ENCODE measurements at places on chromosomes 13 and 19.

DNA sequence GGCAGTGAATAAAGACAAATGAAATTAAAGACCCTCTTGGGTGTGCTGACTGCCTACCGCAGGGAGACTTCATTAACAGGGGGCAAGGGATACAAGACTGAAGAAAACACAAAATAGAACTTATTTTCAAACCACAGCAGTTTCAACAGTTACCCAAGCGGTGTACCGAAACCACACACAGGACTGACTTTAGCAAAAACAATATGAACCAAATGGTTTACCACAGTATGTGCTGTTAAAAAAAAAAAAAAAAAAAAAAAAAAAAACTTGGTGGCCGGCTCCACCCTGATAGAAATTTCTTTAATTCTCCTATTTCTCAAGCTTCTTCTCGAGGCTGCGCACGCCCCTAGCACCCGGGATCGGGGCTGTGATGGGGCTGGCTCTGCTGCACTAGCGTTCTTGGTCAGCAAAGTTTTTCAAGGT lies 42.6 kb downstream of the KLF2 start:
- DNase-seq: no peak

DNA sequence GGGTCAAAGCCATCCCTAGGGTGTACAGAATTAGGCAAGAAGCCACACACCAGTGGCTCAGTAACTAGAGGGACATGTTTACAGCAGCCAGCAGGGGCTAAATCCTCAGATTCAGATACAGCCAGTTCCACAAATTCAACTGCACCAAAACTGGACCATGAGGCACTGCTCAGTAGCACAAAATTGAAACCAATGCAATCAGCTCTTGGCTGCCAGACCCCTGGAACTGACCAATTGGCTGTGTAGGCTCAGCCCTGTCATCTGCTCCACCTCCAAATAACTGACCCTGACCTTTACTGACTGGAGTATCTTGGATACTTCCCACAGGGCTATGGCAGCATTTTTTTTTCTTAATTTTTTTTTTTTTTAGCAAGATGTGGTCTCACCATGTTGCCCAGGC lies 226.5 kb downstream of the FOXO1 start:
- no peak for DNase-seq

DNA sequence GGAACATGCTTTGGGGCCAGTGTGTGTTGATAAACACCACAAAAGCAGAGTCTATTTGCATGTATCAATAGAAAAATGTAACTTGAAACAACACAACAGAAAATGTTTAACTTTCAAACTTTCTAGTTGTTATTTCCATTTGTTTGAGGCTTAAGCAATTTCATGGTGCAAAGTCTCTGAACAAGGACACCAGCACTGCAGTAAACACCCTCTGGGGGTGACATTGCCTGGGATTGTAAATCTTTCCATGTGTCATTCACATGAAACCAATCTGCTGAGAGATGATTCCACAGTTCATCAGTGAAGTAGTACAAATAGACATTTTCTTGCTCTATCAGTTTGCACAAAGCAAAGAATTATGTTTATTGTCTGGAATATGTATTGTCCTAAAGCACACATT lies 124.5 kb downstream of the ITGBL1 start:
- DNase-seq: no peak

GRCh38 chr19:755063-755462 lies 4.2 kb downstream of the MISP start:
- DNase-seq: no peak

- no peak for DNase-seq
These were observed 1648.0 kb downstream of the OLFM4 start for GRCh38 chr13:54676526-54677113.

GRCh38 chr13:51916051-51916818 lies 54.5 kb downstream of the CCDC70 start:
- DNase-seq: no peak

DNA sequence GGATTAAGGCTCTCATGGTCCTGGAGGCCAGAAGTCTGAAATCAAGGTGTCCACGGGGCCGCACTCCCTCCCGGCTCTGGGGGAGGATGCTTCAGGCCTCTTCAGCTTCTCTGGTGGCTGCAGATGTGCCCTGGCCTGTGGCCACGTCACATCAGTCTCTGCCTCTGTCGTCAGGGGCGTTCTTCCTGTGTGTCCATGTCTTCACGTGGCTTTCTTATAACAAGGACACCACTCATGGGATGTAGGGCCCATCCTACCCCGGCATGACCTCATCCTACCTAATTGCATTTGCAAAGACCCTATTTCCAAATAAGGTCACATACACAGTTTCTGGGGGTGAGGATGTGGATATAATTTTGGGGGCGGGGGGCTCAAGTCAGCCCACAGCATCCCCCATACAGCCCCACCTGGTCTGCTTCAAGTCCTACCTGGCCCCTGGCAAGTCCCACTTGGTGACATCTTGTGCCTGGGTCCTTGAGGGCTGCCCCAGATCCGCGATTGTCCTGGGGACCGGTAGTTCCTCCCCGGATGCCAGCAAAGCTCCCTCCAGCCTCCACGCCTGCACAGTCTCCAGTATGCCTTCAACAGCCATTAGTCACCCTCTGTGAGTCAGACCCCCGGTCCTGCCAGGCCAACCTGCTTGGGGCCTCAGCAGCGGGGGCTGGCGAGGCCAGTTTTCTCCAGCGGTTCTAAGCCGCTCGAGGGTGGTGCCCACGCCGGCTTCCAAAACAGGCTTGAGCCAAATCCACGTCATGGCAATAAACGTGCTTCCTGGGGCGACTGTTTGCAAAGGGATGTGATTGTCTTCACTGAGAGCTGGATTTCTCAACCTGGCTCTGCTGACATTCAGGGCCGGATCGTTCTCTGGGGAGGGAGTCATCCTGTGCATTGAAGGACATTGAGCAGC lies 32.2 kb downstream of the MYO9B start:
- peak; percentile 31 for DNase-seq

DNA sequence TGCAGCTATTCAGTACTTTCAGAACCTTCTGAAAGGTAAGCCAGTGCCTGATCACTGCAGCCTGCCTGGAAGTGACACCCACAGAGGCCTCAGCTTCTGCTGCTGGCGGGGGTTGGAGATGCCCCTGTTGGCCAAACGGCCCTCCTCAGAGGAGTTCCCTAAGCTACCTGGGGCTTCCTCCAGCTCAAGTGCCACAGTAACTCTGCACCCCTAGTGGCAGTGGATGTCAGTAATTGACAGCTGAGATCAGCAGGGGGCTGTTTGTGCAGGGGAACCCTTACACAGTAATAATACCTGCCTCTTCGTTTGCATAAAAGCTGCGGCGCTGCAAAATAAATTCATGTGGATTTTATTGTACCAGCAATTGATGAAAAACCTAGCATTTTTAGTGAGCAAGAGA lies 28.9 kb downstream of the TDRD12 start:
- DNase-seq: no peak

GRCh38 chr13:58991826-58992477 lies 1171.8 kb downstream of the DIAPH3 start:
- DNase-seq: no peak

- DNase-seq: no peak
These were observed 137.9 kb upstream of the DACH1 start for GRCh38 chr13:72004784-72005374.

DNA sequence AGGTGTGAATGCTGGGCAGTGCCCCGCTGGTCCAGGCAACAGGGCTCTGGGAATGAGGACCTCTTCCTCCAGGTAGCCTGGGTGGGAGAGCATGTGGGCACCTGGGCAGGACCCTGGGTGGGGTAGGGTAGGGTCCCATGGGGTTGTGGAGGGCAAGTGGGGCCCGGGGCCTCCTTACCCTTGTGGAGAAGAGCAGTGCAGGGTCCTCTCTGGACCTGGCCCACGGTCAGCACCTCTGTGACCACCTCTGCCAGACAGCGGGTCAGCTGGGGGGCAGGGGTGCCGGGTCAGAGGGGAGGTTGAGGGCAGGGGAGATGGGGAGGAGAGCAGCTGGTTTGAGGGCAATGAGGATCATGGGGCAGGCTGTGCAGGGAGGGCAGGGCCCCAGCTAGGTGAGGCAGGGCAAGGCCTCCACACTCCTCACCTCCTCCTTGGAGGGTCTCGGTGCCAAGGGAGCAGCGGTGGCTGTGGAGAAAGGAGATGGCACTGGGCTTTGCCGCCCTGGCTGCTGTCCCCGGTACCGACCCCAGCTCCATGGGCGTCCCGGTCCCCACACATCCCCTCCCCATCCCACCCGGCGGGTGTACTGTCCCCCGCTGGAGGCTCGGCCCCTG lies 491 bp downstream of the CCER2 start:
- DNase-seq: no peak

DNA sequence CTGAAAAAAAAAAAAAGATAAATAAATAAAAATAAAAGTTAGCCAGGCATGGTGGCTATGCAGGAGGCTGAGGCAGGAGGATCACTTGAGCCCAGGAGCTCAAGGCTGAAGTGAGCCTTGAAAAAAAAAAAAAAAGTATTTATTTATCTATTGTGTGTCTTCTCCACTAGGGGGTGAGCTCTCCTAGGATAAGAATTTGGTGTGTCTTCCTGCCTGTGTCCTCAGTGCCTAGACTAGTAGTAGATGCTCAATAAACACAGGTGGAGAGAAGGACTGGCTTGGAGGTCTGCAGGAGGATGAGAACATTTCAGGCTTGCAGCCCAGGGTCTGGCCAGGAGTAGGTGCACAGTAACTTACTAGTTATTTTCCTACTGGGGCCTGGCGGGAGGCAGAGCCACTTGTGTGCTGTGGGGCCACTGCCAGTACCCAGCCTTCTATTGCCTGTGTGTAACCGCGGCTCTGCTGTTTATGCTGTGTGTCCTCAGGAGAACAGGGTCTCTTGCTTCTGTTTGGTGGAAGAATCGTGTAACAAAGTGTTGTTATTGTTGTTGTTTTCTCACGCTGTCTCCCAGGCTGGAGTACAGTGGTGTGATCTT lies 5.4 kb downstream of the LMTK3 start:
- DNase-seq: no peak
